Activated CD8-positive, alpha-beta memory T cell treated with anti-CD3 and anti-CD28 coated beads for 1 hour (primary cell): ENCODE measurements at places on chromosomes 2 and 18.

- DNase-seq, result no peak
Measured at GRCh38 chr2:136301006-136301405, 183.1 kb upstream of the CXCR4 start.

DNA sequence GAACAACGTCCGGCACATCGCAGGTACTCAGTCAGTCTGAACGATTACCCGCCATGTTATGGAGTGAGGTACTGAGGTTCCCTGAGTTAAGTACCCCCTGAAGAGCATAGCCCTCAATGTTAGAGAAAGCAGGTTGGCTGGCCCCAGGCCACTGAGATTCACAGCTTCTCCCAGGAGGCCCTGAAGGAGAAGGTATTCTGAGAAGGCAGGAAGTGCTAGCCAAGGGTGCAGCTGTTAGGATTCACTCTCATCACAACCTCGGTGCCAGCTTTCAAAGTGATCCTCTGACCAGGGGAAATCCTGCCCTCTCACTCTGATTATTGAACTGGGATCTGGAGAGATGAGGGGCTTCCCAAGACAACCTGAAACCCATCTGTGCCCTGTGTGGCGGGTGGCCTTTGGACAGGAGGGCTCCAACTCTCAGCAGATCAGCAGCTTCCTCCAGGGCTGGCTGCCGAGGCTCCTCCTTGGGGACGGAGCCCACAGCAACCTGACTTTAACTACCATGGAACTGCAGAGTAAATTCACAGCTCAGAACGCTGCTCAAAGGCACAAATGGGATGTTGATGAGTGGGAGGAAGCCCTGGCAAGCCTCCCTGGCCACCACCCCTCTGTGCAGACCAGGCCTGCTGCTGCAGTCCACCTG is 7.8 kb downstream of the EHD3 start:
- DNase-seq, result no peak

- DNase-seq, result no peak
Measured at GRCh38 chr2:101387151-101387834, at the start of gene CREG2. Gene CREG2 (minus strand): TSS chr2:101387503. CDS start chr2:101387457, 46 bp downstream.

DNA sequence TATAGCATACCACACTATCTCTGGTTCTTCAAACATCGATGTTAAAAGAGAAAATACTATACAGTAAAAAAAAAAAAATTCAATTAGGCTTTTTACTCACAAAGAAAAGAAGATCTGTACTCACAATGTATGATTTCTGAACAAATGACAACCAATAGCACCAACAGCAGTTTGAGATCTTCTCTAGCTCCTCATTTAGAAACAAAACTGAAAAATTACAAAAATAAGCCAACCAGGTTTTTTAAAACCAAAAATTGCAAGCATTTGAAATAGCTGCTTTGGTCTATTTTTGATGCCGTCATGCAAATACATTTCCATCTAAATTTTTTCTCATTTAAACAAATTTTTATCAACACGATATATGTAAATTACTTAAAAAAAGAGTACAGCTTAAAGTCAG is 34.3 kb upstream of the RALBP1 start:
- no peak for DNase-seq

GRCh38 chr2:97718051-97718882 is 4.9 kb downstream of the ZAP70 start:
- DNase-seq, result no peak

- no peak for DNase-seq
Measured at GRCh38 chr18:44638034-44638540, 42.6 kb upstream of the SETBP1 start.

GRCh38 chr2:189566046-189566445 is 14.5 kb downstream of the SLC40A1 start:
- no peak for DNase-seq
